Stimulated activated CD8-positive, alpha-beta memory T cell treated with anti-CD3 and anti-CD28 coated beads, Interleukin-2, amount 100 ng/mL, for 48 hours (primary cell): ENCODE measurements at places on chromosomes 16 and 17.

- peak; percentile 32 for DNase-seq
Observed at GRCh38 chr17:77783991-77784820, 174.3 kb upstream of the TNRC6C start.

DNA sequence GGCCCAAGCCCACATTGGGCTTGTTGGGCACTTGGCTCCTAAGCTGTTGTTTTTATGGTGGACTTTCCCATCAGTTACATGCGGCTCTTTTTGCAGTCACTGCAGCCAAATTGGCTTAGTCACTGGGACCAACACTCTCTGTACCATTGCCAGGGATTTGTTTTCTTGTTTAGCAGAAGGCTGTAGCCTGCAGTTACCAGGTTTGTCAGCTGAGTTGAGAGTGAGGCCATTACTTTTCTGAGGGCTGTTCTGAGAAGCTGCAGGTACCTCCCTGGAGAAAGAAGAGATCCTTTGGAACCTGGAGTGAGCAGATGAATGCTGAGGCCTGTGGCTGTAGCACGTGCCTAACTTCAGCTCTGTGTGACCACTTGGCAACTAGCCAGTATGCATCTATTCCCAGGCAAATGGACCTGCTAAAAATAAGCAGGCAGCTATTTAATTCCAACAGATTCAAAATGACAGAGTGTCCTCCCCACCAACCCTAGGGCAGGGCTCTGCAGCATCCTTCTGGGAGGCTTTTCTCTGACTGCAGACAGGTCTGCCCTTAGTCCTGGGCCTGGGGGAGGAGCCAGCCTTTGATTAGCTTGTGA lies 12.9 kb downstream of the AKAP1 start:
- DNase-seq: no peak

- DNase-seq: no peak
Observed at GRCh38 chr16:87921236-87921773, 15.0 kb downstream of the CA5A start.

GRCh38 chr16:73189136-73189535 lies 141.2 kb upstream of the ZFHX3 start:
- no peak for DNase-seq

GRCh38 chr17:28188841-28189263 lies 130.1 kb upstream of the TMEM97 start:
- DNase-seq: no peak

- DNase-seq: no peak
Observed at GRCh38 chr17:17781591-17782496, 54.9 kb downstream of the SREBF1 start.

GRCh38 chr17:21041741-21042457 lies 912 bp downstream of the USP22 start:
- DNase-seq: peak; percentile 65

- DNase-seq: no peak
Observed at GRCh38 chr17:49000943-49001342, 3.8 kb downstream of the IGF2BP1 start.

DNA sequence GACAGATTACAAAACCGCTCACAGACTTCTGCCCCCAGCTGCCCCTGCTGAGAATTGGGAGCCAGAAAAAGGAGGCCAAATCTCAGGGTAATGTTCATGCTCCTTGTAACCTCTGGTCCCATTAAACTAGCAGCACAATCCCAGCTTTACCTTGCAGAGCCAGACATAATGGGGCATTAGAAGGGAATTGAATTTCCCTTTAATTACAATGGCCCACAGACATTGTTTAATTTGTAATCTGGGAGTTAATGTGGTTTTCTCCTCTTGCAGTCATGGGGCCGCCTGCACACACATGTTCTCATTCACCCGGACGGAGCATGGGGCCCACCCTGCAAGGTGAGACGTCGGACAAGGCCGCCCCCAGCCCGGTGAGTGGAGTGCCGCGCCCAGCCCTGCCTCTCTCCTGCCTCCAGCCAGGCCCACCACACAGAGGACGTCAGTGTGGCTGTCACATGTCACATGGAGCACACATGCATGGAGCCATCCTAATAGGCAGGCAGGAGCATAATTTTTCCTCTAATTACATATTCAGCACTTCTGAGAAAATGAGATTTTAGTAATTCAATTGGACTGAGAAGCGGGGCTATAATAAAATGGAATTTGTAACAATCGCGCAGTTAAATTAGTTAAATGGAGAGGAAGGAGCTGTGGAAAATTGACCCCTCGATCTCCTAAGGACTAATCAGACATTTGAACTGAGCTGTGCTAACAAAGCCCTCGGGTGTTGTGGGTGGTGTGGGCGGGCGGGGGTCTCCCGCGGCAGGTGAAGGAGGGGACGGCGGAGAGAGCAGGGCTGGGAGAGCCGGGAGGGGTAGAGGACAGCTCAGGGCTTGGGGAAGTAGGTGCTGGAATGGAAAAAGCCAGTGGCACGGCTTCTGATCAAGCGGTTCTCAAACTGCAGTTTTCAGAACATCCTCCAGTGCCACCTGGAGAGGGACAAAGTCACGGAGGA lies 87.7 kb downstream of the ENGASE start:
- DNase-seq: no peak

GRCh38 chr17:66952031-66952524 lies 12.4 kb upstream of the CACNG4 start:
- no peak for DNase-seq

DNA sequence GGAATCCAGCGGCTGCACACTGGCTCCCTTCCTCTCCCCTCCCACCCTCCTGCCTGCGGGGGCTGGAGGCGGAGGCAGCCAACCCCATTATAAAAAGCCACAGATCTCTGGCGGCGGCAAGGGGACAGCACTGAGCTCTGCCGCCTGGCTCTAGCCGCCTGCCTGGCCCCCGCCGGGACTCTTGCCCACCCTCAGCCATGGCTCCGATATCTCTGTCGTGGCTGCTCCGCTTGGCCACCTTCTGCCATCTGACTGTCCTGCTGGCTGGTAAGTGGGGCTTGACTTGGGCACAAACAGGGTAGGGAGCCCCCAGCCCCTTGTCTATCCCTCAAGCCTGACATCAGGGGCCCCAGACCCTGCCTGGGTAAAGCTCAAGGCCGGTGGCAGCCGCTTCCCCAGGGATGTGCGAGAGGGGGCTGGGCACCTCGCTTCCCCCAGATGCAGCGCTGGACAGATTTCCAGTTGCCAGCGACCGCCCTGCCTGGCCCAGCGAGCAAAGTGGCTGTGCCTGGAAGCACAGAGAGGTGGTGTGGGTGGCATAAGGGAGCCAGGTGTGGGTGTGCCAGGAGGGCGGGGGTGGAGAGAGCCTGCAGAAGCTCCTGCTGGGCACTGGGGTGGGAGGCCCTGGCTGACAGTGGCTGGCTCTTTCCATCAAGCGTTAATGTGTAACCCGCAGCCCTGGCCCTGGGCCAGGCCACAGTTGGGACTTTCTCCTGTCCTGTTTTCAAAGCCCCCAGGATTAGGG lies at the start of gene CX3CL1:
TSS of gene CX3CL1 (plus strand) at position 119 of the 745 bp plus-strand sequence. CDS start at position 198, 79 bp downstream.
- DNase-seq: no peak

DNA sequence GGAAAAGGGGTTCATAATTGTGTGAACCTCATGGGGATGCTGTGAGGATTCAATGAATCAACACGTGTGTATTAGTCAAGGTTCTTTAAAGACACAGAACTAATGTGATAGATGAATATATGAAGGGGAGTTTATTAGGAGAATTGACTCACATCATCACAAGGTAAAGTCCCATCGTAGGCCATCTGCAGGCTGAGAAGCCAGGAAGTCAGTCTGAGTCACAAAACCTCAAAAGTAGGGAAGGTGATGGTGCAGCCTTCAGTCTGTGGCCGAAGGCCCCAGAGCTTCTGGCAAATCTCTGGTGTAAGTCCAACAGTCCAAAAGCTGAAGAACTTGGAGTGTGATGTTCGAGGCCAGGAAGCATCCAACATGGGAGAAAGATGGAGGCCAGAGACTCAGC lies 413.4 kb downstream of the CDH13 start:
- no peak for DNase-seq

DNA sequence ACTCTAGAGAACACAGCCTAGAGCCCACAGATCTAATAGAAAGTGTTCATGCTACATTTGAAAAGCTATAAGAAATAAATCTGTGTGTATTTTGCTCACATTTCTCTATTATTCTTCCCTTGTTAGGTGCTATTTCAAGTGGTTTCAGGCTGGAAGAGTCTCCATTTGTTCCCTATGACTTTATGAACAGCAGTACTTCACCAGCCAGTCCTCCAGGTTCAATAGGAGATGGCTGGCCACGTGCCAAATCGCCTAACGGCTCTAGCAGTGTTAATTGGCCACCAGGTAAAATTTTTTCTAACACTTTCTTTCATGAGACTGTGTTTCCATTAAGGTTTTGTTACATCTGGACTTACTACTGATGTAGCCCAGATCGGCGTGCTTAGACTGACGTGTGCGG lies 30.7 kb upstream of the SLC5A11 start:
- no peak for DNase-seq

DNA sequence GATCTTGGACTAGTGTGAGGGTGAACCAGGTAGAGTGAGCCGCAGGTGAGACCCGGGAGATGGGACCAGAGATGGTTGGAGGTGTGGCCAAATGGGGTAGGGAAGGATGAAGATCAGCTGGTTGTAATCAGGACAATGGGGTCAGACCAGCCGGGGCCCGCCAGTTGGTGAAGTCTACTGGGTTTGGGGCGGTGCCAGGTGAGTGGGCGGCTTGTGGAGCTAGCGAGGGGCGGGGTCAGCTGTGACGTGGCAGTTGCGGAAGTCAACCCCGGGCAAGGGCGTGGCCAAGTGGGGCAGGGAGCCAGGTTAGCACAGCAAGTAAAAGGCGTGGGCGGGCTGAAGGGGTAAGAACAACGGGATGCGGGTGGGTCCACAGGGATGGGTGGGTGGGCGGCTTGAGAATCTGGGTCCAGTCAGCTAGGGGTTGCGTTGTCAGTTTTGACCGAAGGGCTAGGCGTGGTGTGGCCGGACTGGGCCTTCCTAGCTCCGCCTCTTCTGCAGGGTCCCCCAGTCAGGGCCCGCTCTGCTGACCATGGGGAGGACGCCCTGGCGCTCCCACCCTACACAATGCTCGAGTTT lies 25.5 kb upstream of the ALKBH5 start:
- DNase-seq: peak; percentile 92

DNA sequence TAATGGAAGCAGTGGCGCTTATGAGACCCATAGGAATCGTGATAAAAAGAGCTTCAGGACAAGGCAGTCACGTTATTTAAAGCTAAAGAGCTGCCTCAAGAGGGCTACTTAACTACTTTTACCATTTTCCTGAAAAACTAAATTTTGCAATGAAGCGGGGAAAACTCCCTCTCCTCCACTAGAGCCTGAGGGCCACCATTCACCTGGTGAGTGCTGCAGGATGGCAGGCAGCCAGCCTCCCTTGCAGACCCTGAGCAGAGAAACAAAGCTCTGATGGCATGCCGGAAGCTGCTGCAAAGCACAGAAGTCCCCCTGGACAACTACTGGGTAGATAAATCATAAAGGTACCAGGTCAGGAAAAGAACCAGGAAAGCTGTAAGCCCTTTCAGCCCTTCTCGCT lies 8.4 kb downstream of the AKTIP start:
- no peak for DNase-seq

GRCh38 chr17:66415366-66416206 lies 113.2 kb downstream of the PRKCA start:
- no peak for DNase-seq

DNA sequence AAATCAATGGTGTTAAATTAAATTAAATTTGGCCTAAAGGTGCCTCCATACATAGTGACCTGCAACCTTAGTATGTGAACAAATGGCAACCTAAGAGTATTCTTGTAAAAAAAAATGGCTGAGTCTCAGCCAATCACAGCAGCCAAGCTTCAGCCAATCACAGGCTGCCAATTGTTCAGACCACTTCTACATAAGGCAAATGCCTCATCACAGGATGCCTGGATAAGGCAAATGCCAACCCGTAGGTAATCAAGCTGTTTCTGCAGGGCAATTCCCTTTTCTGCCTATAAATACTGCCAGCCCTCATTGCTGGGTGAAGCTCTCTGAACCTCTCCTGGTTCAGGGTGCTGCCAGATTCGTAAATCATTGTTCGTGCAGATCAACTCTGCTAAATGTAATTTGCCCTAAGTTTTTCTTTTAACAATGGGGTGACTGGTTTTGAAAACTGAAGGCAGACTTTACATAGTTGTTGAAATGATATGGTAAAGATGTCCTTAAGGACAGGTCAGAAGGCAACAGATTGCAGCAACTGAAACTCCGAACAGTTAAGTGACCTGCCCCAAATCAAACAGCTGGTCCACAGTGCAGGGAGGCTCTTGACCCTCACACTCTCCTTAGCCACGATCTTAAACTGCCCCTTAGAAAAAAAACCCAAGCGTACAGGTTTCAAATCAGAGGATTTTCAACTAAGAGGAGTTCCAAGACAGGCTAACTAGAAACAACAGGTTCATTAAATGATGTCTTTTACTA lies 50.3 kb downstream of the N4BP1 start:
- no peak for DNase-seq

DNA sequence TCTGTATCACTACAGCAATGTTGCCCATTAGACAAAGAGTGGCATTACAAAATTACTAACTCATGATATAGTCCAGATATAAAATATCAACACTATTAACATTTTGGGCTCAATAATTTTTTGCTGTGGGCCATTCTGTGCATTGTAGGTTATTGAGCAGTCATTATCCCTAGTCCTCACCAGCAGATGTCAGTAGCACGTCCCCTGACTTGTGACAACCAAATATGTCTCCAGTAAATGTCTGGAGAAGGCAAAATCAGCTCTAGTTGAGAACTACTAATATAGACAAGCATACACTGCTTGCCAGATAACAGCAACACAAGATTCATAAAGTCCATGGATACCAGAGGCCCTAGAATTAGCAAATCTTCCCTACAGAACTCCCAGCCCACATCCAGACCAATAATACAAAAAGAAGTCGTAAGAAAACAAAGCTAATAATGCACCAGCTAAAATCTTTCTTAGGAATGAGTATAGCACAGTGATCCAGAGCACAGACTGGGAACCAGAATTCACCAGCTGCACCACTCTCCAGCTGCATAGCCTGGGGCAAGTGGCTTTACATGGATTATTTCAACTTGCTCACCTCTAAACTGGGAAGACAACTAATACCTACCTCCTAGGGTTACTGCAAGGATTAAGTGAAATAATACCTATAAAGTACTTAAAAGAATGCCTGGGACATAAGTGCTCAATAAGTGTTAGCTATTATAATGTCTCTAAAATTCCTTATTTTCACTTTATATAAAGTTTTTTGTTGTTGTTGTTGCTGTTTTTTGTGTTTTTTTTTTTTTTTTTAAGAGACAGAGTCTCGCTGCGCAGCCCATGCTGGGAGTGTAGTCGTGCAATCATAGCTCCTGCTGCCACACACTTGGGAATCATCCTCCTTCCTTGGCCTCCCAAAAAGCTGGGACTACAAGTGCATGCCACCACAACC lies 23.7 kb downstream of the HELZ start:
- no peak for DNase-seq

- DNase-seq: no peak
Observed at GRCh38 chr17:1959871-1960544, 65.1 kb downstream of the RTN4RL1 start.
